ENCODE measurements at places on chromosomes 7 and 10. TPM values are rescaled to one million over a fixed set of nuclear protein-coding genes. Genes with fewer than 3 reads are reported as not detected.
A peak's percentile ranks its signal among the peaks of the same experiment; 100 is the strongest.

DNA sequence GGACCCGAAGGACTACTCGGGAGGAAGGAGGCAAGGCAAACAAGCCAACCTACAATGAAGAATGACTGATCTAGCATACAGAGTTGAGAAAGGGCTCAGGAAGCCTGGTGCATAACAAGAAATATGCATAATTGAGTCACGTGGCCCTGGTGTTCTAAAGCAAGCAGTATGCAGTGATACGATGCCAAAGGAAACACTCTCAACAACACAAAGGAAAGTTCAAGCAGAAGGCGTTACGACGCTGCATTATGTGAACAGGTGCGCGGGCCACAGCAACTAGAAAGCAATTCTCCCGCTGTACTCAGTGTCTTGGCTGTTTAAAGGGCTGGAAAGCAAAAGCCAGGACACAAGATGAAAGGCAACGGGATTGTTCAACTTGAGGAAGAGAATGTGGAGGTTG is 100.8 kb downstream of the PRTFDC1 start:
- no peak for DNase-seq
- no peak overlapping the region for H3K27ac ChIP-seq
- H3K27me3 ChIP-seq: no peaks in the 10 kb centered on the region

DNA sequence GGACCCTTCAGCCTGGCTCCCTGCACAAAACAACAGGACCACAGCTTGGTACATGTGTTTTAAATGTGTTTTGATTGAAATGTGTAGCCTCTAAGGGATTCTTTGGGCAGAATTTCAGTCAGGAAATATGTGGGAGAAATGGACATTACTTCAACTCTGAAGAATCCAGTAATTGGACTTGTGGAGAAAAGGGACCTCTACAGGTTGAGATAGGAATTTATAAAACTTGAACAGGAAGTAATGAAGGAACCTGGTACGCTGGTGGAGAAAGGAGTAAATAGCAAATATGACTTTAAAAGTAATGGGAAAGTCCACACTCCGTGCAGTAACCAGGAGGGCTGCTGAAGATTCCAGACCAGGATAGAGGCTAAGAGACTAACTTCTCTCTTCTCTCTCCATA is 220.5 kb downstream of the LHFPL3 start:
- no peak overlapping the region for H3K27ac ChIP-seq
- no peak overlapping the region for H3K4me3 ChIP-seq
- no peaks in the 10 kb centered on the region for H3K27me3 ChIP-seq
- no peak for DNase-seq
- no peaks in the 10 kb centered on the region for H3K4me1 ChIP-seq

The NKX1-2 gene
- total RNA-seq: not detected

The LLCFC1 gene
- not detected for total RNA-seq

DNA sequence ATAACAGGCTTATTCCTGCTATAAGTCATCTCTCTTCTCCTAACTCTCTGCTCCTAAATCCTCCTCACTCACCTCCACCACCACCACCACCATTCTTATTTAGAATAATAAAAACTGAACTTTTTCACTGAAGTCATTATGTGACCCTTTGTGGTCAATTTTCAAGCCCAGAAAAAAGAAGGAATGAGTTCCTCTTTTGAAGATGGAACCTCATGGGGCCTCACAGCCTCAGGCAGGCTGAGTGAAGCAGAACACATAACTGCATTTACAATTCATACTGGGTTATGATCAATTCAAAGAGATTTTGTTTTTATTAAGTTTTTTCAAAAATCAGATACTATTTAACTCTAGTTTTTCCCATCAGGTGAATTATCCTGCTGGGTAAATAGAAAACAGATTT is 29.8 kb downstream of the PNLIPRP3 start:
- H3K27ac ChIP-seq: no peak overlapping the region
- no peak for DNase-seq
- H3K4me3 ChIP-seq: no peak overlapping the region
- no peaks in the 10 kb centered on the region for H3K4me1 ChIP-seq

The GDF2 gene
- total RNA-seq: not detected

- DNase-seq: no peak
- H3K4me3 ChIP-seq: no peak overlapping the region
Measured at GRCh38 chr10:103514244-103514643, 20.7 kb downstream of the NEURL1 start.

GRCh38 chr10:118873091-118873737 is 118.4 kb upstream of the CACUL1 start:
- no peak for DNase-seq
- no peaks in the 10 kb centered on the region for H3K4me1 ChIP-seq
- no peaks in the 10 kb centered on the region for H3K36me3 ChIP-seq
- peaks cover 15% of the 10 kb centered on the region for H3K27me3 ChIP-seq
- H3K27ac ChIP-seq: no peak overlapping the region

GRCh38 chr7:48170506-48170905 is 752 bp upstream of the ABCA13 start:
- H3K27ac ChIP-seq: no peak overlapping the region
- H3K4me1 ChIP-seq: no peaks in the 10 kb centered on the region
- no peaks in the 10 kb centered on the region for H3K27me3 ChIP-seq
- DNase-seq: no peak
- no peaks in the 10 kb centered on the region for H3K36me3 ChIP-seq
- no peak overlapping the region for H3K4me3 ChIP-seq

GRCh38 chr10:118841881-118842605 is 87.3 kb upstream of the CACUL1 start:
- H3K4me3 ChIP-seq: no peak overlapping the region
- H3K4me1 ChIP-seq: no peaks in the 10 kb centered on the region
- H3K27me3 ChIP-seq: no peaks in the 10 kb centered on the region
- no peak overlapping the region for H3K27ac ChIP-seq
- no peaks in the 10 kb centered on the region for H3K36me3 ChIP-seq
- no peak for DNase-seq

The MBL2 gene
- not detected for total RNA-seq

The FAS gene
- 77.9 TPM for total RNA-seq

GRCh38 chr10:46000538-46000937 is 28.2 kb downstream of the TIMM23 start:
- no peak for DNase-seq
- no peaks in the 10 kb centered on the region for H3K4me1 ChIP-seq
- peak overlapping the region; percentile 62 for H3K27ac ChIP-seq
- H3K27me3 ChIP-seq: no peaks in the 10 kb centered on the region
- no peak overlapping the region for H3K4me3 ChIP-seq

DNA sequence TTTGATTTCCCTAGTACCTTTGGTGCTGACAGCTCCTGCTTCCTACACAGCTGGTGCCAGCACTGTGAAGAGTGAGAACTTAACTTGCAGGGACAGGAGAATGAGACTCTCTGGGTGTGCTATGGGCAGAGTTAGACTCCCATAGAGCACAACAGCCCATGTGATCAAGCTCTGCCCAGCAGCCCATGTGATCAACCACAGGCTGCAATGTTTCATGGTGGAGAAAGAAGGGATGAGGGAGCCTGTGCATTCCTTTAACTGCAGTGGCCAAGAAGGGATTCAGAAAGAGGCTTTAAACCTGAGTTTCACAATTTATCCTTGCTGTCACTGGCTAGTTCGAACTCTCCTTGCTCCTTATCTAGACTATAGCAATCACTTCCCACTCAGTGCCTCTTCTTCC is 10.0 kb upstream of the MEST start:
- DNase-seq: no peak
- H3K27ac ChIP-seq: no peak overlapping the region
- no peaks in the 10 kb centered on the region for H3K27me3 ChIP-seq
- H3K36me3 ChIP-seq: no peaks in the 10 kb centered on the region

DNA sequence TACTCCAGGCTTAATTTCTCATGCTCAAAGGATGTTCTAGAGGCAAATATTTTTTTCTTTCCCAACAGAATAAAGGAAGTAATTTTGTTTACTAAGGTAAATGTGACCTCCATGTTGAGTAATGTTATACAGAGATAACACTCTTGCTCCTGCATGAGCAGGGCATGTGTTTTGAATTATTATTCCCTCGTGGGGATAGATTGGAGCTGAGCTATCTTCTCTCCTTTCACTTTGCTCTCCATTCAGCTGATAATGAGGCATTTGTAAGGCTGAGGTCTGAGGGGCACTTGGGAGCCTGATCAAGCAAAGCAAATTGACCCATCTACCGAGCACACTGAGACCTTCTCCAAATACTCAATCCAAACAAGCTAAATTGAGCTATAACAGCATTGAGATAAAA is 50.7 kb upstream of the GHITM start:
- no peak overlapping the region for H3K4me3 ChIP-seq
- no peaks in the 10 kb centered on the region for H3K36me3 ChIP-seq
- H3K4me1 ChIP-seq: no peaks in the 10 kb centered on the region
- no peaks in the 10 kb centered on the region for H3K27me3 ChIP-seq

- no peak for DNase-seq
- H3K4me1 ChIP-seq: no peaks in the 10 kb centered on the region
- no peaks in the 10 kb centered on the region for H3K36me3 ChIP-seq
- no peaks in the 10 kb centered on the region for H3K27me3 ChIP-seq
- H3K4me3 ChIP-seq: no peak overlapping the region
Measured at GRCh38 chr7:18444826-18445225, 50.7 kb upstream of the HDAC9 start.

- H3K27ac ChIP-seq: no peak overlapping the region
- no peaks in the 10 kb centered on the region for H3K27me3 ChIP-seq
- no peak overlapping the region for H3K4me3 ChIP-seq
- H3K4me1 ChIP-seq: no peaks in the 10 kb centered on the region
Measured at GRCh38 chr10:29756451-29756850, 121.7 kb upstream of the SVIL start.

GRCh38 chr7:32318300-32319011 is 171.7 kb downstream of the LSM5 start:
- H3K27ac ChIP-seq: no peak overlapping the region
- no peaks in the 10 kb centered on the region for H3K36me3 ChIP-seq
- DNase-seq: no peak
- H3K4me1 ChIP-seq: no peaks in the 10 kb centered on the region

The PTPRZ1 gene
- not detected for total RNA-seq

GRCh38 chr7:65325793-65326432 is 47.7 kb upstream of the ZNF92 start:
- no peak overlapping the region for H3K4me3 ChIP-seq
- H3K27ac ChIP-seq: no peak overlapping the region
- H3K27me3 ChIP-seq: no peaks in the 10 kb centered on the region
- H3K4me1 ChIP-seq: no peaks in the 10 kb centered on the region

DNA sequence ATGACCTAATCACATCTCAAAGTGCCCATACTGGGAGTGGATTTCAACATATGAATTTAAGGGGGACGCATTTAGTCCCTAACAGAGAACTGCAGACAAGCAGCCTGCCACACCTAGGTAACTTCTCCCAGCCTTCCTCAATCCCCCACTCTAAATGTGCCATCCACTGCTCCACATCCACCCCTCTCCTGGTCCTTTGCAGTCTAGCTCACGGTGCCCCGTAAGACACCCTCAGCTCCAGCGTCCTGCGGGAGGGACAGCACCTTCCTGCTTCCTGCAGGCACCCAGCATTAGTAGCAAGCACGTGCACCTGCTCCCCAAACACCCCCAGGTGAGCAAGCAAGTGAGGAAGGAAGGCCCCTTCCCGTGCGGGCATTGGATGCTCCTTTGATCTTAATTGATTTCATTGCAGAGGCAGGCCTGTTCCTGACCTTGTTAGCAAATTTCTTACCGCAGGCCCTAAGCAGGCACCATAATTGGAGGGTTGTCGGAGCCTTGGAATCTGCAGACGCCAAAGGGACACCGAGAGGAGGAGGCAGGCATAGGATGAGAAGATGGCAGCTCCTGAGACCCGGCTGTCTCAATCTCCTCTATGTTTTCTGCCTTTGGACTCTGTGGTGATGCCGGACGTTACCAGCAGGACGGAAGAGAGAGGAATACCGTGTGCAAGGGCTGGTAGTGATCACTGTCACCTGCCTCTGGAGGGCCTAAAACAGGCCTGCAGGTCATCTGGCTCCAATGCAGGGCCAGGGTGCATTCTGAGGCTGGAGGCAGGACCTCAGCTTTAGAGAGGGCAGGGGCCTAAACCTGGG is 75.8 kb upstream of the CHST15 start:
- no peaks in the 10 kb centered on the region for H3K4me1 ChIP-seq
- H3K36me3 ChIP-seq: no peaks in the 10 kb centered on the region
- H3K4me3 ChIP-seq: no peak overlapping the region
- no peaks in the 10 kb centered on the region for H3K27me3 ChIP-seq
- H3K27ac ChIP-seq: no peak overlapping the region

The PRPS1L1 gene
- total RNA-seq: not detected

The DTX2 gene
- 23.4 TPM for total RNA-seq

DNA sequence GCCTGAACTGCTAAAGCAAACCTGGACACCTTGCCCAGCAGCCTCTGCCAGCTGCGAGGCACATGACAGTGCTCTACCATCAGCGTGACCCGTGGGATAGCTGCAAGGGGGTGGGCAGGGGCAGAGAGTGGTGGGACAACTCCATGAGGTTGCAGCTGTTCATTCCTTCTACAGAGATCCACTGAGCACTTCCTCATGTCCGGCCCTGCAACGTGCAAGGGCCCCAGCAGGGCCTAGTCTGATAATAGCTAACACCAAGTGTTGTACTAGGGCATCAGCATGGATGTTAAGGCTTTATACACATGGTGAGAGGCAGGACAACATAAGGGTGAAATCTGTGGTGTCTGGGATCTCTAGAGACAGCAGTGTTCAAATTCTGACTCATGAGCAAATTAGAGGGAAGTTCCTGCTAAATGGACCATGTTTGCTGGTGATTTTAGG is 14.3 kb downstream of the NOD1 start:
- H3K4me1 ChIP-seq: peaks cover 11% of the 10 kb centered on the region
- H3K36me3 ChIP-seq: no peaks in the 10 kb centered on the region
- no peak overlapping the region for H3K27ac ChIP-seq

The ACTL6B gene
- not detected for total RNA-seq

DNA sequence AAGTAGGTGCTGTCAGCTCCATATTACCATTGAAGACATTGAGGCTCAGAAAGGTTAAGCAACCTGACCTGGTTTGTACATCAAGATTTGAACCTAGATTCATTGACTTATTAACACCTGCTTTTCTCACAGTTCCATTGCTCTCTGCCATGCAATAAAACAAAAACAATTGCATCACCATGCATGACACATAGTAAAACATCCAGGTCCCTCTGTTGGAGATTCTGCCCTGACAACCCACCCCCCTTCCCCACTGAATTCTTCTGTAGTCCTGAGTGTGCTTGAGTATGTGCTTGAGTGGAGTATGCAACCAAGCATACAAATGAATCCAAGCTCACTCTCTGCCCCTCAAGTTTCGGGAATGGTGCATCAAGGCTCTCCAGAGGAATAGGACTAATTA is 6.0 kb upstream of the LMBR1 start:
- H3K36me3 ChIP-seq: no peaks in the 10 kb centered on the region
- no peak overlapping the region for H3K4me3 ChIP-seq
- H3K4me1 ChIP-seq: peaks cover 8% of the 10 kb centered on the region
- no peaks in the 10 kb centered on the region for H3K27me3 ChIP-seq
- DNase-seq: no peak

All from CD8-positive, alpha-beta memory T cell (primary cell).